ENCODE measurements at places on chromosomes 6 and 20. TPM values are rescaled to one million over a fixed set of nuclear protein-coding genes. Genes with fewer than 3 reads are reported as not detected.

The CRISP3 gene
- 0.80 TPM for total RNA-seq

The C20orf202 gene
- 1.0 TPM for total RNA-seq

The RAET1L gene
- total RNA-seq: not detected

The RBM24 gene
- total RNA-seq: 3.0 TPM

The ZBTB9 gene
- 7.9 TPM for total RNA-seq

- H3K4me1 ChIP-seq: no peaks in the 10 kb centered on the region
- H3K27me3 ChIP-seq: no peaks in the 10 kb centered on the region
- no peak for DNase-seq
- H3K36me3 ChIP-seq: no peaks in the 10 kb centered on the region
These were observed 1321.3 kb downstream of the HACE1 start for GRCh38 chr6:103538381-103538780.

DNA sequence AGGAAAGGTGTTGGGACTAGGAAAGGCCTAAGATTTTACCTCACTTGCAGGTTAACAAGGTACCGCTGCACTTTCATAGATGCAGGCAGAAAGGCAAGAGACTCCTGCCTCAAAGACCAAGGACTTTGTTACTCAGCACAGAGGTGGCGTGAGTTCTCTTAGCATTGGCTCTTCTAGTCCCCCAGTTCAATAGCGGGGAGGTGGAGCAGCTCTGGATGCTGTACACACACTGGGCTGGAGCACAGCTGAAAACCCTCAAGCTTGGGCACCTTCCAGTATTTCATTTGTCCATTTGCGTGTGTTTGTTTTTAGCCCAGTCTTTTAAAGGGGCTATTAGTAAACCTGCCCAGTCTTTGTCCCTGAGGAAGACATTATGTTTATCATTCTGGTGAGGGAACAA is 345.2 kb downstream of the FARS2 start:
- H3K4me1 ChIP-seq: no peaks in the 10 kb centered on the region
- no peak for DNase-seq
- H3K36me3 ChIP-seq: no peaks in the 10 kb centered on the region
- no peaks in the 10 kb centered on the region for H3K27me3 ChIP-seq
- H3K4me3 ChIP-seq: no peak overlapping the region
- H3K27ac ChIP-seq: no peak overlapping the region

DNA sequence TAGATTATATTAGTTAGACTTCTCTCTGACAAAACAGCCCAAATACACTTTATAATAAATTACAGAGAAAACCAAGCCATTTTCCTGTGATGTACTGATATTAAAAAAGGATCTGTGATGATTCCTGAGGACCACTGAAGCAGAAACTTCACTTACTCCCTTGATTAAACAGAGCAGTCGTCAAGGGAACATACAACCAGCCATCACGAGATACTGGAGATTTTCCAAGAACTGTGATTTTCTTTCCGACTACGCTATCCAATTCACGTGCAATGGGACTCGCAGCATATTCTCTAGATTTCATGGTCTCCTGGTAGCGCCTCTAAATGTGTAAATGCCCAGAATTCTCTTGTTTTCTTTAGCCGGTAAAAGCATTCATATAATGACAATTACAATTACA is 377.4 kb downstream of the PHF3 start:
- peaks cover 17% of the 10 kb centered on the region for H3K4me1 ChIP-seq
- no peak overlapping the region for H3K27ac ChIP-seq

DNA sequence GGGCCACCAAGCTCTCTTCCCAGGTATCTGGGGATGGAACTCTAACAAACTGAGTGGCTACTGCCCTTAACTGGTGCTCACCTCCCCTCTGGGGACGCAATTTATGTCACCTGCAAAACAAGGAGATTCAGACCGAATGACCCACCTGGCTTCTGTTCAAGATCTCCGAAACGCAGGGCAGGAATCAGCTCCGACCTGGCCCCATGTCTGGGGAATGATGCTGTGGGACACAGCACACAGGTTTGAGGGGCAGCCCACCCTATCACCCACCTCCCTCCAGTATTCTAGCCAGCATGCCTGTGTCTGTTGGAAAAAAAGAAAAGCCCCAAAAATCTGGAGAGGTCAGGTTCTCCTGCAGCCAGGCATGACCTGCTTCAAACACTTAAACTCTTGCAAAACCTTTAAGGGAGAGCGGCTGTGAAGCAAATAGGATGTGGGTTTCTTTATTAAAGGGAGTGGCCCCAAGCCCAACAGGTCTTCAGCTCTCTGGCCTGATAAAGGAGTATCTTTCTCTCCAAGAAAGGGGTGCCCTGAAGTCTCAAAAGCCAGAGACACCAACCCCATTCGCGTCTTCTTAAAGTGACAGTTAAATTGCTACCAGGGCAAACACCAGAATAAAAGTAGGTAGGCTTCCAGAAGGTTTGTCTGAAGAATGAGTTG is 6.4 kb downstream of the PREX1 start:
- no peaks in the 10 kb centered on the region for H3K36me3 ChIP-seq
- DNase-seq: no peak
- H3K4me1 ChIP-seq: peaks cover 19% of the 10 kb centered on the region
- H3K27ac ChIP-seq: no peak overlapping the region
- H3K4me3 ChIP-seq: no peak overlapping the region

DNA sequence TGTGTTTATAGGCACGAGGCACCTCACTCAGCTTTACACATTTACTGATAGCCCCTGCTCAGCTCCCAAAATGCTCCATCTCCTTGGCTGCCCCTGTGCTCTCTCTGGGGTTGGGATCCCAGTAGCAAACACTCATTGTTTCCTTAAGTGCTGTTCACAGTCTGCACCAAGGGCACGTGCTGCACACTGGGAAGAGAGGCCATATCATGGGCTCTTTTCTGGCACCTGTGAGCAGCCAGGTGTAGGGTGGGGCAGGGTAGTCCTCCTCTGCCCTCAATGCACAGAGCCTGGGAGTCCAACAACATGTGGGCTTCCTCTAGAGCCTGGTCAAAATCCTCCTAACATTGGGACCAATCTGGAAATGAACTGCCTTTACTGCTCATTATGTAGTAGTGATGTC is 67.9 kb downstream of the BANF2 start:
- no peak for DNase-seq
- H3K4me1 ChIP-seq: no peaks in the 10 kb centered on the region
- no peak overlapping the region for H3K4me3 ChIP-seq
- H3K27ac ChIP-seq: no peak overlapping the region
- no peaks in the 10 kb centered on the region for H3K36me3 ChIP-seq

- no peak overlapping the region for H3K4me3 ChIP-seq
- H3K27me3 ChIP-seq: no peaks in the 10 kb centered on the region
- peaks cover 2% of the 10 kb centered on the region for H3K36me3 ChIP-seq
- DNase-seq: no peak
- H3K4me1 ChIP-seq: no peaks in the 10 kb centered on the region
- H3K27ac ChIP-seq: no peak overlapping the region
These were observed 62.7 kb downstream of the COL12A1 start for GRCh38 chr6:75143191-75143590.

DNA sequence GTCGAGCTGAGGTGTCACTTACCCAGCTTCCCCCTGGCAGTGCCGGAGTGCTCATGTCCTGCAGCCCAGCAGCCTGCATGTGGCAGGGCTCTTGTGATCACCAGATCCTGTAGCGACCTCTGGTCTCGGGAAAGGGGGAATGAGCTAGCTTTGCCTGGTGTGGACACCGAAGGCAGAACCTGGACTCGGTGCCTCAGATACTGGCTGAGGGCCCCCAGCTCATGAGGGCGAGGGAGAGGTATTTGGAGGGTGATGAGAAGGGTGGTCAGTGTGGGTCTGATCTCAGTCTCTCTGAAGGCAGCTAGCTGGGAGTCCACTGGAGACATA is 26.3 kb downstream of the SUN5 start:
- no peak overlapping the region for H3K4me3 ChIP-seq
- H3K27ac ChIP-seq: no peak overlapping the region
- no peaks in the 10 kb centered on the region for H3K27me3 ChIP-seq
- DNase-seq: no peak
- no peaks in the 10 kb centered on the region for H3K36me3 ChIP-seq

GRCh38 chr20:2101057-2101864 is at the start of gene STK35:
STK35 (plus strand) TSS chr20:2101827; CDS start chr20:2101882, 55 bp downstream.
- H3K27ac ChIP-seq: peak within 1 kb of the TSS; percentile 99
- no peaks in the 10 kb centered on the region for H3K36me3 ChIP-seq
- H3K4me1 ChIP-seq: no peaks in the 10 kb centered on the region
- H3K27me3 ChIP-seq: no peaks in the 10 kb centered on the region
- no peak for DNase-seq
- H3K4me3 ChIP-seq: peak within 1 kb of the TSS; percentile 88

Data from lung (tissue), 17 donors.